ENCODE measurements at places on chromosomes 7 and 10.

- DNase-seq, result no peak
Measured at GRCh38 chr10:111281516-111281915, 204.7 kb downstream of the ADRA2A start.

- no peak for DNase-seq
Measured at GRCh38 chr7:80873140-80873539, 45.7 kb downstream of the SEMA3C start.

DNA sequence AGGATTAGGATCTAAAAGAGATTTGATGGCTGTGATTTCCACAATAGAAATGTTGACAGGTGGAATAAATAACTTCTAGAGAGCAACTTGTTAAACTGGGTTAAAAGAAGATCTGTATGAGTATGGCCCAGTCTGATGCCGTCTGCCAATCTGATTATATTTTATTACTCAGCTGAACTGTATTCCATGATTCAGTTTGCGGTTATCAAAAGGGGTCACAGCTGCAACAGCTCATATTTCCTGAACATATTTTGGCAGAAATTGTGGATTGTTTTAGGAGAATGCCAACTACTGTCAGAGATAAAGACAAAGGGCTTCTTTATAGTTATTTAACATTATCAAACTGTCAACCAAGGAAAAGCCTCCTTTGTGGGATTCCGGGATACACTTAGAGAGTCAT, 244.8 kb upstream of the MINDY3 start:
- no peak for DNase-seq

DNA sequence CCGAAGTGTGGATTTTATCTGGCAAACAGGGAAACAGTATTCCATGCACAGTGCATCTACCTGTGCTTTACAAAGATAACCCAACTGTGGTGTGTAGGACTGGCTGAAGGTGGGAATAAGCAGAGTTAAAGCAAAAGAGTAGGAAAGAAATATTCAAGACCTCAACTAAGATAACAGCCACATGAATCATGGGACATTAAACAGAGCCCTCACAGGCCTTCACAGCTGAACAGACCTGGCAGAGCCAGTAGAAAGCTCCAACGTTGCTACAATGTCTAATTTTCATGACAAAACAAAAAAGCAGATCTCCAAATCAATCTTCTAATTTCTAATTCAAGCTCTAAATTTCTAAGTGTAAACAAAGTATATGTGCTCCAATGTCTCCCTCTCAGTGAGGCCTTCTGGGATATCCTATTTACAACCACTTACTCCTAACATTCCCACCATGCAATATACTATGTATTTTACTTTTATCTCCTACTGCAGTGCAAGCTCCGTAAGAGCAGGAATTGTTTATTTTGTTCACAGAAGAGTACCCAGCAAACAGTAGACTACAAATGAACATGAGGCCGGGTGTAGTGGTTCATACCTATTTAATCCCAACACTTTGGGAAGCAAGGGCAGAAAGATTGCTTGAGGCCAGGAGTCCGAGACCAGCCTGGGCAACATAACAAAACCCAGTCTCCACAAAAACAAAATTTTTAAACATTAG, 63.5 kb downstream of the UBE2H start:
- no peak for DNase-seq

DNA sequence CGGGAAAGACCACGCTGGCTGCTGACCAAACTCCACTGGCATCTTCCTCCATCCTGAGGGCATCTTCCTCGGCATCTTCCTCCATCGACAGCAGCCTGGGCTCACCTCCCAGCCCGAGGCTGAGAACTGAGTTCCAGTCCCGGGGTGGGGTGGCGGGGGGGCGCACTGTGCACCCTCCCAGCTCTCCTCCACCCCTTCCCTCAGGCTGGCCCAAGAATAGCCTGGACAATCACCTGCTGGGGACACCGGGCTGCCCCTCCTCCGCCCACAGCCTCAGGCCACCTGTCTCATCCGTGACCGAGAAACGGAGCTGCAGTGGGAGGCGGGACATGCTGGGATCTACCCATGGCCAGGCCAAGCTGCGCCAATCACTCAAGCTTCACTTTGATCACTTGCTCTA, 37.2 kb downstream of the DIP2C start:
- no peak for DNase-seq

- DNase-seq, result no peak
Measured at GRCh38 chr7:98870807-98871491, 1.1 kb upstream of the TMEM130 start.

GRCh38 chr7:43700059-43700501, 29.2 kb downstream of the COA1 start:
- DNase-seq, result no peak

Measured in CD8-positive, alpha-beta memory T cell (primary cell).